ENCODE measurements at places on chromosomes 5 and 9.

DNA sequence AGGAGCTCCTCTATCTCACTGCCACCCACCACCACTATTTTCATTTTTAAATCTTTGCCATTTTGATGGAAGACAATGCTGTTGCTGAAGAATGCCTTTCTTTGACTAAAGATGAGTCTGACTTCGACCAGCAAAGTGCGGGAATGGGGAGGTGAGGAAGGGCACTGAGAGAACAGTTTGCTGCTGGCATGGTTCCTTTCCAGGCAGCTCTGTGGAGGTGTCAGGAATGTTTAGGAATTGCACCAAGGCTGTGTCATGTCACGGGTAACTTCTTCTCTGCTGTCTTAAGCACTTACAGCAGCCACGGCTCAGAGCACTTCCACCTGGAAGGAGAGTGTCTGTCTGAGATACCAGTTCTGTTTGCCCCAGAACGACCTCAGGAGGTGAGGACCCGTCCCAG lies 41.4 kb upstream of the SHB start:
- DNase-seq, result no peak

GRCh38 chr9:134559013-134559412 lies 82.6 kb upstream of the COL5A1 start:
- DNase-seq, result no peak

GRCh38 chr5:73242735-73243134 lies 69.7 kb downstream of the TMEM174 start:
- DNase-seq, result no peak

DNA sequence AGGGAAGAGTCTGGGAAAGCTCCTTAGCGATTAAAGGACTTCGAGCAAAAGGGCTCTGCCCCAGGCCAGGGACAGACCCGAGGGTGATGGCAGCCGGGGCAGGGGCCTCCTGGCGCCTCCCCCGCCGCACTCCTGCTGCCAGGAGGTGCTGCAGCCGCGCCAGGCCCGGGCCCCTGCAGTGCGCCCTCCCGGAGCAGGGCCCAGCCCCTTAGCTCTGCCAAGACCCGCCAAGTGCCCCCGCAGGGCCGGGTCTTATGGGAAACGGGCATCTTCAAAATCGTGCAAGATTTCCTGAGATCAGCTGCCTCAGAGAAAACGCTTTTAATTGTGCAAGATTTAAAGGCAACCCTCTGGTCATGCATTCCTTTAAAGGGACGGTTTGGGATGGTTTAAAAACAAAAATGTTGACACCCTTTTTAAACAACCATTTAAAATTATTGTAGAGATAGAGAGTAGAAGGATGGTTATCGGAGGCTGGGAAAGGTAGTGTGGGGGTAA lies 52.4 kb downstream of the CDC14B start:
- DNase-seq, result no peak

DNA sequence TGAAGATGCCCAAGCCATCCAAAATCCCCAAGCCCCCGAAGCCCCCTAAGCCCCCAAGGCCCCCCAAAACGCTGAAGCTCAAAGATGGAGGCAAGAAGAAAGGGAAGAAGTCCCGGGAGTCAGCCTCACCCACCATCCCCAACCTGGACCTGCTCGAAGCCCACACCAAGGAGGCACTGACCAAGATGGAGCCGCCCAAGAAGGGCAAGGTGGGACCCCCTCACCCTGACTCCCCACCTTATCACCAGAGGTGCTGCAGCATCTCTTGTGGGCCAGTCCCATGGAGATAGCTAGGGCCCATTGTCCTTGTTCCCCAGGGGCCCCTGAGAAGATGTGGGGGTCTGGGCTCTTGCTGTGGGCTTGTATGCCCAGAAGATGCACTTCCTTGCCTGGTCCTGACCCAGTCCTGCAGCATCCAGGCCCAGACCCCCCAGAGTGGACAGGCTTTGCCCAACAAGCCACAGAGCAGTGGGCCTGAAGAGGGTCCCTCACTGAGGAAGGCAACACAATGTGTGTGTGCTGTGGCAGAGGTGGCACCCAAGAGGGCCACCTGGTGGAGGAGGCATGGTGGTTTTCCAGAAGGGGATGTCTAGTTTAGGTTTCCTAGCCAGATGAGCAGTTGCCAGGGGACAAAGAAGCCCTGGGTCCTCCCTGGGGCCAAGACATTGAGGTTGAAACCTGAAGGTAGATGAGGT lies 84.1 kb downstream of the PHF2 start:
- no peak for DNase-seq

DNA sequence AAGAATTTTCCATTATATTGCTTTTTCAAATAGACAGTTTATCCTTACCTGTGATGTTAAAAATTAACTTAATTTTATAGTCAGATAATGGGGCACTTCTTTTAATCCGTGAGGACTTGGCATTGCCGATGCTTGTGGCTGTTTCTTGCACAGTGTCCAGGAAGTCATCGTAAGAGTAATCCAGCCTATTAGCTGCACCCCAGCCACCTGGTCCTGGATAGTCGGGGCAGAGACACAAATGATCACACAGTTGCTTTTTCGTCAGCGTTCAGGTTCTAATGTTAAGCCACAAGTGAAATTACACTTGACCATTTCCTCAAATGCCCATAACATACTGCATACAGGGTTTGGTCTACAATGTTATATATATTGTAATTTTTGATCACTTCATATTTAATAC lies 107.4 kb downstream of the SVEP1 start:
- DNase-seq, result no peak

GRCh38 chr9:29575219-29575618 lies 2001.9 kb upstream of the C9orf72 start:
- DNase-seq, result no peak
